ENCODE measurements at places on chromosomes 4 and X.

GRCh38 chr4:13783800-13784411, 156.4 kb upstream of the BOD1L1 start:
- DNase-seq = no peak
- no peaks in the 10 kb centered on the region for H3K4me1 ChIP-seq
- no peak overlapping the region for H3K4me3 ChIP-seq
- H3K27ac ChIP-seq = no peak overlapping the region
- peaks cover 2% of the 10 kb centered on the region for H3K36me3 ChIP-seq
- no peaks in the 10 kb centered on the region for H3K27me3 ChIP-seq

GRCh38 chr4:150609131-150609530, 27.2 kb downstream of the MAB21L2 start:
- DNase-seq = no peak
- peaks cover 3% of the 10 kb centered on the region for H3K4me1 ChIP-seq
- H3K27me3 ChIP-seq = no peaks in the 10 kb centered on the region
- no peaks in the 10 kb centered on the region for H3K36me3 ChIP-seq
- no peak overlapping the region for H3K27ac ChIP-seq

GRCh38 chr4:94629837-94630236, 127.9 kb upstream of the BMPR1B start:
- DNase-seq = no peak
- no peak overlapping the region for H3K4me3 ChIP-seq
- H3K36me3 ChIP-seq = no peaks in the 10 kb centered on the region

DNA sequence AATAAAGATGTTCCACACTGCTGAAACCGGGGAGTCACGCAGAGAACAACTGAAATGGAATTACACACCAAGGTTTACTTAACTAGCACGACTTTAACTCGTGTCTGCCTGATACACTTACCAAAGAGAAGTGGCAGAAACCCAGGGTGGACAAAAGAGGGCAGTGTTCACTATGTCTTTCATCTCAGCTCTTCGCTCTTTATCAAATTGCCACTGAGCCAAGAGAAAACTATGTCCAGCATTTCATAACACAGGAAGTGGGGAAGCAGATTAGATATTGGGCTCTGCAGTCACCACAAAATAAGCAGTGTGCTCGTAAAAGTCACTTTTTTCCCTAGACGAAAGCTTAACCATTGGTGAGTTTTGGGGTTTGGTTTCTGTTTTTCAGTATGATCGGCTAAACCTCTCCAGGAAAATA, 155.7 kb downstream of the CHIC2 start:
- DNase-seq = no peak
- peaks cover 11% of the 10 kb centered on the region for H3K4me1 ChIP-seq
- H3K27ac ChIP-seq = no peak overlapping the region

GRCh38 chr4:171601091-171601490, 212.1 kb upstream of the GALNTL6 start:
- no peaks in the 10 kb centered on the region for H3K36me3 ChIP-seq
- no peak overlapping the region for H3K4me3 ChIP-seq
- no peaks in the 10 kb centered on the region for H3K4me1 ChIP-seq
- no peak for DNase-seq
- H3K27ac ChIP-seq = no peak overlapping the region
- no peaks in the 10 kb centered on the region for H3K27me3 ChIP-seq

DNA sequence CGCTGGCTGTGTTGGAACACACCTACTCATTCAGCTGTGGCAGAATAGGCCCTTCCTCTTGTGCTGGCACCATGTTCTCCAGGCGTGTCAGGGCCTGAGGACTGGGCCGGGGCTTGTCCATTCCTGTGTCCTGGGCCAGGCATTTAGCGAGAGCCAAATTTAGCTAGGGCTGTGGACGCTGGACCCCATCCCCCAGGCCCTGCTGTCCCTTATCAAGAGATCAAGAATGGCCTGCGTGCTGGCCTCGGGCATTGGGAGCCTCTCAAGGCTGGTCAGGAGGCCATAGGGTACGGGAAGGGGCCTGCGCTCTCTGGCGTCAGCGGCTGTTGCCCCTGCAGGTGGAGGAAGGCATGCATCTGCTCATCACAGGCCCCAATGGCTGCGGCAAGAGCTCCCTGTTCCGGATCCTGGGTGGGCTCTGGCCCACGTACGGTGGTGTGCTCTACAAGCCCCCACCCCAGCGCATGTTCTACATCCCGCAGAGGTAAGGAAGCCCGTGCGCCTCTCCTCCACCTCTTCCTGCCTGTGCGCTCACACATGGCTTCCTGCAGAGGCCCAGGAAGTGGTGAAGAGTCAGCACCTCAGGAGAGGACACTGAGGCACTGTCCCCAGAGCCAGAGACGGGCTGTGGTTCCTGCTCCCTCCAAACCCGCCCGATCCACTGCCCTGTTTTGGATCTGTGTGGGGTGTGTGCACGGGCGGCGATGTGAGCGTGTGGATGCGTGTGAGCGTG, 15.3 kb downstream of the ABCD1 start:
- DNase-seq = no peak
- H3K27ac ChIP-seq = peak overlapping the region; percentile 86
- H3K4me1 ChIP-seq = peaks cover 25% of the 10 kb centered on the region
- peak overlapping the region; percentile 55 for H3K4me3 ChIP-seq
- H3K27me3 ChIP-seq = no peaks in the 10 kb centered on the region

GRCh38 chr4:8472689-8473197, 32.2 kb downstream of the TRMT44 start:
- no peaks in the 10 kb centered on the region for H3K27me3 ChIP-seq
- no peak overlapping the region for H3K27ac ChIP-seq
- H3K36me3 ChIP-seq = peaks cover 40% of the 10 kb centered on the region
- no peaks in the 10 kb centered on the region for H3K4me1 ChIP-seq
- H3K4me3 ChIP-seq = no peak overlapping the region
- no peak for DNase-seq

DNA sequence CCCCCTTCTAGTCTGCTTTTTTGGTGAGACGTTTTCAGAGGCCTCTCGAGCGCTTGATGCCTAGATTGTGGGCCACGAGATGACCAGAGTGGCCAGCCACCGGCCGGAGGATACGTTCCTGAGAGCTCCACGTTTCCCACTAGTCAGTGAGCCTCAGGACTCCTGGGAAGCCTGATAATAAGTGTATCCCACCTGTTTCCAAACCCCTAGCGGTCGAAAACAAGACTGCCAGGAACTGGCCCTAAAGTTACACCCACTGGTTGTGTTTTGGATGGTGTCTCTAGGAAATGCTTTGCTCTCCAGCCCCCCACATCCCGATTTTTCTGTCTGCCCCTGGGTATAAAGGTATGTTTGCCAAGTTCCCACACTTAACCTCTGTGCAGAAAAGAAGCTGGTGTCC, 4.6 kb upstream of the RS1 start:
- H3K27me3 ChIP-seq = no peaks in the 10 kb centered on the region
- H3K4me1 ChIP-seq = no peaks in the 10 kb centered on the region
- no peak for DNase-seq
- no peak overlapping the region for H3K27ac ChIP-seq
- no peaks in the 10 kb centered on the region for H3K36me3 ChIP-seq

- no peak overlapping the region for H3K27ac ChIP-seq
- H3K27me3 ChIP-seq = no peaks in the 10 kb centered on the region
- peaks cover 7% of the 10 kb centered on the region for H3K4me1 ChIP-seq
- H3K4me3 ChIP-seq = peak overlapping the region; percentile 41
Observed at GRCh38 chrX:39730662-39731329, 367.0 kb downstream of the BCOR start.

DNA sequence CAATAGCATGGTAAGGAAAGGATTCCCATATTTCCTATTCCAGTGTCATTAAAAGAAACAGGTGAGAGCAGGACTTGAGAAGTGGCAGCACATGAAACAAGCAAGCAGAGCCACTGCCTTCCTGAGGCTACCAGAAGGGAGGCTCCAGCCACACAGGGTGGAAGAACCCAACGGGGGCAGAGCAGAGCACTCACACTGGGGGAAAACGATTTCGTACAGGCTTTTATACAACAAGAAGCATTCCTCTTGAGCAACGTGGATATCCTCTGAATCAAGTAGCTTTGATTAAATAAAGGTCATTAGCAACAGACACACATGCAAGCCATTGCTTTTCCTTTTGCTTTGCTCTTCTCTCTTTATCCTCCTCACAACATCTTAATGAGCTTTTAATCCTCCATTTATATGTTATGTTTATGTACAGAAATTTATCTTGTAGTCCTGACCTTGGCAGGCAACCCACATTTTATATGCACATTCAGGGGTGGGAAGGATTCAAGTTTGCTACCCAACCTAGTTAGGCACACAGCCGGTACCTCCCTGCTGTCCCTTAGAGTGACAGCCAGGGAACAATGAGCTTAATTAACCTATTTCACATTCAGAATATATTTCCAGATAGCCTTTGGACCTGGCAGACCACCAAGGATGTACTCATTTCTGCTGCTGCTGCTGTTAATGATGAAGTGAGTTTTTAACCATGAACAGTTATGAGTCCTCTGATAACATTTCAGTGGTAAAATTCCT, 202.1 kb downstream of the ARHGAP24 start:
- H3K27ac ChIP-seq = no peak overlapping the region
- H3K4me1 ChIP-seq = no peaks in the 10 kb centered on the region
- no peaks in the 10 kb centered on the region for H3K36me3 ChIP-seq
- no peak overlapping the region for H3K4me3 ChIP-seq

- no peaks in the 10 kb centered on the region for H3K36me3 ChIP-seq
- peaks cover 45% of the 10 kb centered on the region for H3K4me1 ChIP-seq
- H3K27ac ChIP-seq = peak overlapping the region; percentile 79
Observed at GRCh38 chrX:39336671-39337311, 535.5 kb downstream of the MID1IP1 start.

- H3K4me3 ChIP-seq = peak overlapping the region; percentile 93
- peak overlapping the region; percentile 98 for H3K27ac ChIP-seq
- DNase-seq = no peak
- no peaks in the 10 kb centered on the region for H3K27me3 ChIP-seq
- H3K36me3 ChIP-seq = peaks cover 7% of the 10 kb centered on the region
Observed at GRCh38 chrX:47560179-47560933, 649 bp upstream of the ARAF start.

DNA sequence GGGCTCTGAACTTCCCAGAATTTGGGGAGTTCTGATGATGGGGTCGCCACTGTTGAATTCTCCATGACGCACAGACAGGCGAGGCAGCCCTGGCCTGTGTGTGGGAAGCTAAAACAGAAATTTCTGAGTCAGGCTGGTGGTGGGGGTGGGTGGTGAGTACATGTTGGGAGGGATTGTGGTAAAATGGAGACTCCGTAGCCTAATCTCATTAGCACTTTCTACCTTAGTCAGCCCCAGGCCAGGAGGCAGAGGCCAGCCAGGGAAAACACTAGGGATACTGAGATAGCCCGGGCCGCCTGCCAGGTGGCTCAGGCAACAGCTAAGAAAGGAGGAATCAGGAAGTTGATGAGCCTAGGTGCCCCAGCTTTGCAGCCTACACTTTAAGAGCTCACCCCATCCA, 39.3 kb upstream of the NHSL2 start:
- peaks cover 22% of the 10 kb centered on the region for H3K27me3 ChIP-seq
- H3K4me1 ChIP-seq = peaks cover 6% of the 10 kb centered on the region
- DNase-seq = no peak
- no peak overlapping the region for H3K4me3 ChIP-seq
- no peak overlapping the region for H3K27ac ChIP-seq
- no peaks in the 10 kb centered on the region for H3K36me3 ChIP-seq

DNA sequence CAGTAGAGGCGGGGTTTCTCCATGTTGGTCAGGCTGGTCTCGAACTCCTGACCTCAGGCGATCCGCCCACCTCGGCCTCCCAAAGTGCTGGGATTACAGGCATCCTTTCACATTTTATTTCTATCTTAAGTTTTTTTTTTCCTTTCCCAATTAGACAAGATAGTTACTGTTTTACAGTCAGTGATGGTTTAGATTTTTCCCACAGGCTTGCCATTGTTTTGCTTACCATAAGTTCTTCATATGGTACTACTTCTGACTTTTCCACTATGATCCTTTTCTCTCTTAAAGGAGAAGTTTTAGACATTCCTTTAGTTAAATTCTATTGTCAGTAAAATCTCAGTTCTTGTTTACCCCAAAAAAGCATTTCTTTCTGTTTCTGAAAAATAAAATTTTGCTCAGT, 462.6 kb downstream of the CENPC start:
- H3K4me1 ChIP-seq = no peaks in the 10 kb centered on the region
- no peak overlapping the region for H3K4me3 ChIP-seq
- H3K27ac ChIP-seq = no peak overlapping the region
- no peak for DNase-seq
- no peaks in the 10 kb centered on the region for H3K36me3 ChIP-seq
- H3K27me3 ChIP-seq = no peaks in the 10 kb centered on the region

- no peak for DNase-seq
- H3K4me1 ChIP-seq = peaks cover 7% of the 10 kb centered on the region
- H3K36me3 ChIP-seq = no peaks in the 10 kb centered on the region
- H3K27ac ChIP-seq = no peak within 1 kb of the TSS
Observed at GRCh38 chrX:8731559-8732395, at the start of gene ANOS1. Gene ANOS1, minus strand, starts transcription at chrX:8732137. Its CDS starts 101 bp downstream, at chrX:8732036.

GRCh38 chr4:82697561-82697960, 101.0 kb downstream of the SCD5 start:
- H3K4me1 ChIP-seq = no peaks in the 10 kb centered on the region
- DNase-seq = no peak
- no peaks in the 10 kb centered on the region for H3K27me3 ChIP-seq

- H3K36me3 ChIP-seq = peaks cover 5% of the 10 kb centered on the region
- H3K4me3 ChIP-seq = no peak overlapping the region
- H3K4me1 ChIP-seq = peaks cover 93% of the 10 kb centered on the region
- no peak for DNase-seq
- H3K27ac ChIP-seq = peak overlapping the region; percentile 20
Observed at GRCh38 chr4:36230534-36230933, 13.8 kb downstream of the ARAP2 start.

- peak; percentile 11 for DNase-seq
- peak overlapping the region; percentile 61 for H3K27ac ChIP-seq
- H3K4me3 ChIP-seq = peak overlapping the region; percentile 81
- peaks cover 24% of the 10 kb centered on the region for H3K4me1 ChIP-seq
Observed at GRCh38 chr4:186067757-186068385, 1.1 kb upstream of the TLR3 start.

- H3K27me3 ChIP-seq = no peaks in the 10 kb centered on the region
- H3K36me3 ChIP-seq = no peaks in the 10 kb centered on the region
- no peak overlapping the region for H3K4me3 ChIP-seq
- H3K27ac ChIP-seq = no peak overlapping the region
- H3K4me1 ChIP-seq = no peaks in the 10 kb centered on the region
Observed at GRCh38 chrX:87338510-87338909, 179.1 kb upstream of the KLHL4 start.

DNA sequence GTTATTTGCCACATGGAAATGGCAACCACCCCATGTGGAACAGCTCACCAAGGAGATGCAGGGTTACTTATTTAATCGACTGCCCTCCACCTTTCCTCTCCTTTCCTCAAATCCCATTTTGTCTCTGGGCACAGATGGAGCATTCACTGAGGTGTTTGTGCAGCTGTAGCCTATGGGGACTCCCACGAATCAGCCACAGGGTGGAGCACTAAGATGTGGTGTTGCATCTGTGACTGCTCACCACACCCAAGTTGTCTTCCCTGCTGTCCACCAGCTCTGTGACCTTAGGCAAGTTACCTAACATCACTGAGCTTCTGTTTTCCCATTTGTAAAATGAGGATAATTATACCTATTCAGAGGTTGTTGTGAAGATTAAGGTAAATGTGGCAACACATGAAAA, 252.4 kb upstream of the CPEB2 start:
- H3K27me3 ChIP-seq = no peaks in the 10 kb centered on the region
- no peak for DNase-seq
- H3K27ac ChIP-seq = no peak overlapping the region
- H3K36me3 ChIP-seq = peaks cover 6% of the 10 kb centered on the region
- H3K4me1 ChIP-seq = no peaks in the 10 kb centered on the region
